Activated CD4-positive, alpha-beta T cell treated with anti-CD3 and anti-CD28 coated beads, Interleukin-2, amount 50 U/mL, for 24 hours (primary cell): ENCODE measurements at places on chromosomes 6 and 20.
A peak's percentile ranks its signal among the peaks of the same experiment; 100 is the strongest.

GRCh38 chr6:13431059-13431656 lies 56.2 kb downstream of the GFOD1 start:
- DNase-seq: no peak

DNA sequence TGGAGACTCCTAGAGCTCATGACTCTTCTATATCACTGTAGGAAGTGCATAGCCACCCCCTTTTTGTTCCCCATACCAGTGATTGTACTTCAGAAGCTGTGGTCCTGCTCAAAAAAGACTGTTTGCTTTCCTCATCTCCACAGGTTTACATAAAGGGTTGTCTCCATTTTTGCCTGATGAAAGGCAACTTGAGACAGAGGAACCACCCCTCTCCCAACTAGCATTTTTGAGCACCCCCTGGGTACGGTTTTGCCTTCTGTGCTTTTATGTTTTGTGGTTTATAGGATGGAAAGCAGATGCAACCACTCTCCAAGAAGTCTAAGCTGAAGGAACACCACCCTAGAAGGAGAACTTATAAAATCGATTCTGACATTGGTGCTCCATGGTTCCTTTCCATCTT lies 127.7 kb upstream of the SUPT3H start:
- DNase-seq: no peak

- no peak for DNase-seq
These were observed 36.8 kb downstream of the C6orf118 start for GRCh38 chr6:165272585-165272984.

DNA sequence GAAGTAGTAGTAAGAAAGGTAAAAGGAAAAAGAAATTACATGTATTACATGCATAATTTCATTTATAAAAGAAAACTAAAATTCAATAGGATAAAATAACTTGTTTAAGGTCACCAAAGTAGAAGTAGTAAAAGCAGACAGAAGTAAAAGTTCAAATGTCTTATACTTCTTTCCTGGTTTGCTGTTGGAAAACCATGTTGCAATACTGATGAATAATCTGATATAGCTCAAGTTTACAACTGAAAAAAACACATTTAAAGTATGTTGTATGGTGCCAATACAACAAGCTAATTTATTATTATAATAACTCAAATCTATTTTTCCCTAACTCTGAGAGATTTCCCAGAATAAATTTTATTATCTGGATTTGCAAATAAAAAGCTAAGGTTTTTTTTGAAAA lies 78.3 kb downstream of the PHIP start:
- DNase-seq: no peak

- no peak for DNase-seq
These were observed 28.5 kb upstream of the BMP6 start for GRCh38 chr6:7697432-7697819.

DNA sequence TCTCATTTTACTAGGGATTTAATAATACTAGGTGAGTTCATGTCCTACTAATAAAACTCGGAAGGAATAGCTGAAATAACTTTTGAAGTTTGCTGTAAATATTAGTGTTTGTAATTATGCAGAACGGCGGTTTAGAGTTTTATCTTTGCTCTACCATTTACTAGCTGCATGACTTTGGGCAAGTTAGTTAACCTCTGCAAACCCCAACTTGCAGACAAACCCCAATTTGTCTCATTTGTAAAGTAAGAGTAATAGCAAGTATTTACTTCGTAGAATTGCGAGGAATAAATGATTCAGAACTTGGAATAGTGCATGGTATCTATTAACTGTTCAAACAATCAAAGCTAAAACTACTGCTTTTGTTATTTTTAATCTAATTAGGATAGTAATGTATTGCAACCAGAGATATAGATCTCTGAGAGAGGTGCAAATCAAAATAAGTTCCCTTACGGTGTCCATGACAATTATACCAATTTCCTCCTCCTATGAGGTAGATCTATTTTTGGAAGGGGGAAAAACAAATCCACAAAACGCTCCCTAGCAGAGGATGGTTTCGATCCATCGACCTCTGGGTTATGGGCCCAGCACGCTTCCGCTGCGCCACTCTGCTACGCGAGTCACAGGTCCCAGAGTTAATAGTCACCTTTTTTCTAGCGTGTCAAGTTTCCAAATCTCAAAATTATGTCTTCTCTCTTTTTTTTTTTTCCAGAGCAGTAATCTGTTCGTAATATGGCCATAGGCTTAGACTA lies 35.1 kb upstream of the BTN3A2 start:
- DNase-seq: peak; percentile 57

GRCh38 chr6:117483645-117484016 lies 1.2 kb downstream of the DCBLD1 start:
- DNase-seq: no peak

GRCh38 chr6:169862043-169862891 lies 110.8 kb downstream of the ERMARD start:
- no peak for DNase-seq

- DNase-seq: no peak
These were observed 915 bp downstream of the CLVS2 start for GRCh38 chr6:122996794-122997505.

DNA sequence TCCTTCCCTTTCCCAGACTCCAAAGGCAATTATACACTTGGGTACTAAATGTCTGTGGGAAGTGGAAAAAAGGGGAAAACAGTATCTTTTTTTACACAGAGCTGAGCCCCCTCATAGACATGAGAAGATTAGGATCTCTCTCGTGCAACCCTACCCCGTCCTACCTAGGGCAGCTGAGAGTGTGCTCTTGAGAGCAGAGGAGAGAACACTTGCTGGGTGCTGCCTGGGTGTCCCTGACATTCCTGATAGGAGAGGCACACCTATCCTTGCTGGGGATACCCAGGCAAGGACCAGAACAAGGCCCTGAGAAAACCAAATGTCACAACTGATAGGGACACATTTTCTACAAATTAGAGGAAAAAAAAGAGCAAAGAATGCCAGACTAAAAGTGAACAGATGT lies 81.2 kb downstream of the PREP start:
- DNase-seq: no peak

- DNase-seq: no peak
These were observed 201.3 kb upstream of the BTBD3 start for GRCh38 chr20:11716239-11716944.
